DMS53 (cell line): ENCODE measurements at places on chromosomes 12 and 14.

- DNase-seq, result no peak
Measured at GRCh38 chr12:63752841-63753240, 26.9 kb upstream of the RXYLT1 start.

- DNase-seq, result peak; percentile 56
Measured at GRCh38 chr12:78392918-78393317, 471.7 kb upstream of the SYT1 start.

- DNase-seq, result no peak
Measured at GRCh38 chr12:124383028-124383427, 88.1 kb downstream of the RFLNA start.

GRCh38 chr14:93824518-93825234, 36.4 kb upstream of the PRIMA1 start:
- DNase-seq, result no peak

GRCh38 chr12:110577864-110578693, 5.0 kb downstream of the PPTC7 start:
- peak; percentile 26 for DNase-seq

DNA sequence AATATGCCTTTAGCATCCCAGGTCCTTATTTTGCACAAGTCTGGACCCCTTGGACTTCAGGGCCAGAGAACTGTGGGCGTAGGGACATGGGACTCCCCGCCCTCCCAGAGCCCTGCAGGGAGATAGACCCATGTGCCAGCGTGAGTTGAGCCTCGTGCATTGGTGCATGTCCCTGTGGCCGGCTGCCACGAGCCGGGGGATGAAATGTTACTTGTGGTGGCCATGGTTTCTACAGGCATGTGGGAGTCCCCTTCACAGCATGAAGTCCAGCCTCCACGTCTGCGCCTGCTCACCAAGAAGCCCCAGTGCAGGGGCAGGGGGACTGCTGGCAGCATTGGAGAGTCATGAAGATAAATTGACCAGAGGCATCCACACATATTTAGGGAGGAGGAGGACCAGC, 470.0 kb downstream of the BCL11B start:
- no peak for DNase-seq

- no peak for DNase-seq
Measured at GRCh38 chr12:99455350-99456035, 192.1 kb upstream of the GARIN6 start.

- DNase-seq, result no peak
Measured at GRCh38 chr12:111819191-111820158, 22.6 kb upstream of the MAPKAPK5 start.

DNA sequence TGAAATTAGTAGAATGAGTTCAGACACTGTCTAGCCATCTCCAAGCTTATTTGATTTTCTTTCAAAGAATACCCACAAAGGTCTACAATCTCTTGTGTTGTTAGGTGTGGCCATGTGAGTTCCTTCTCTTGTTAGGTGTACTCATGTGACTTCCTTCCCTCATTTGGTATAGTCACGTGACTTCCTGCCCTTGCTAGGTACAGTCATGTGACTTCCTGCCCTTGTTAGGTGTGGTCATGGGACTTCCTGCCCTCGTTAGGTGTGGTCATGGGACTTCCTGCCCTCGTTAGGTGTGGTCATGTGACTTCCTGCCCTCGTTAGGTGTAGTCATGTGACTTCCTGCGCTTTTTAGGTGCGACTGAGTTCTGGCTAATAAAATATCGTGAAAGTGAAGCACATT, 179.6 kb downstream of the TMX1 start:
- DNase-seq, result peak; percentile 25

DNA sequence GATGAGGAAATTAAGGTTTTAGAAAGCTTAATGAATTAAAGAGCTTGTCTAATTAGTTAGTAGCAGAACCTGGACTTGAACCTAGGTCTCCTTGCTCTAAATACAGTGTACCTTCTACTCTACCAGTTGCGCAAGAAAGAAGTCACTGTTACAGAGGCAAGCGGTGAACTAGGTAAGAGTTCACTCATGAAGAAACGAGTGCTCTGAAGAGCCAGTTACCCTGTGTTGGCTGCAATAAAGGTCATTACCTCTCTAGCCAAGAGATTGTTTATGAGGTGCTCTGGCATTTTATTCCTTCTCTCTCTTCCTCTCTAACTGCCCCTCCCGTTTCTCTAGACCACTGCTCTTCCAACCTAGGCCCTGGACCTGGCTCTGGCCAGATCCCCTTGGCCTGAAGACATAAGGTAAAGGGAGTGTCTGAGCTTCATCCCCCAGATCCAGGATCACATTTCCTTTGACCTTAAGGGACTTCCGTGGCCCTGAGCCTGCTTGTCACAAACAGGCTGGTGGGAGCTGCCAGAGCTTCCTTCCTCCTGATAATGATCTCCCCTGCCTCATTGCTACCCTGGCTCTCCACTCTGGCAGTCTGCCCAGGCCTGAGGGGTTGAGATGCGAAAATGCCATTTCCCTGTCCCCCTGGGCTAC, 1.9 kb downstream of the RNASE7 start:
- DNase-seq, result no peak

- DNase-seq, result no peak
Measured at GRCh38 chr12:122491991-122492390, 8.7 kb downstream of the ZCCHC8 start.

DNA sequence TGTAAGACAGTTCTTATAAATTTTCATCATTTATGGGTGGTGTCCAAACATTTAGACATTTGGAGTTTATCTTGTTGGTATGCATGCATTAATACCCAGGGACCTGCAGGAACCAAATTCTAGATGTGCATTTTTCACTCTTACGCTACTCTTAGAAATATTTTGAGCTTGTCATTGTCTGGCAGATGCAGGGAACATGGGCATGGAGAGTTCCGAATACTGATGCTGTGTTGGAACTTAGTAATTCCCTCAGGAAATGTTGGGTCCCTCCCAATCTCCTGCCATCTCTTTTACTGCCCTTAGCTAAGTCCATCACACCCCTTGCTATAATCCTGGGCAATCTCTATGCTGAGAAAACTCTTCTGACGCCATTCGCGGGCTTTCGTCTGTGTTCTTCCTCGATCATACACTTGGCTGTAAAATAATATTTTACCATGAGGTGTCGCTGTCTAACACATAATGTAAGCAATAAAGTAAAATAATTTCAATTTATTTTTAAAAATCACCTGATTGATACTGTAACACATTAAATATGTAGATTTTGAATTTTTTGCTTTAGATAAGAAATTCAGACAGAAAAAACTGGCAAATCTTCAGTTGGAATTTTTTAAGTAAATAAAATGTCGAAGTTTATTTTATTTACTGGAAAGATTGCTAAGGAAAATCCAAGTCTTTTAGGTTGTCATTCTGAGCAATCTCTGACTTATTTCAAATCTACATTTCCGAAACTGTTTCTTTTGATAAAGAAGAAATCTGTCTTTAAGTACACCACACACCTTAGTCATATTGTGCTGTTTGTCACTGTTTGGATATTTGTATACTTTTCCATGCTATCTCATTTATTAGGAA, 304.1 kb upstream of the SSTR1 start:
- peak; percentile 73 for DNase-seq

- DNase-seq, result peak; percentile 93
Measured at GRCh38 chr12:75722714-75723200, 211.3 kb upstream of the KRR1 start.

DNA sequence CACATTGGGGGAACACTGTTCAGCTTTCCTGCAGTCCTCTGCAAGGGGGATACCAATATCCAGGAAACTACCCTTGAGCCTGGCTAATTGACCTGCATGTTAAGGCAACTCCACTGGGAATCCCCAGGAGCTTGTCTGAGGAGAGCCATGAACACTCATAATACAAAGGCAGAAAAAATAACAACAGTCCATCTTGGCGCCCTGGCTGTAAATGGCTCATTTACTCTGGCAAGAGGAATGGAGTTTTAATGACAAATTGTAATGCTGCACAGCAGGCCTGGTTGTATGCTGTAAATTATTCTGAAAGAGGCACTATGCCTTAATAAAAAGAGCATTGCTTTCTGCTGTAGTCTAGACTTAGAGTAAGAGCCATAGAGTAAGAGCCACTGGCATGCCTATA, 58.3 kb downstream of the SLC8A3 start:
- DNase-seq, result no peak

DNA sequence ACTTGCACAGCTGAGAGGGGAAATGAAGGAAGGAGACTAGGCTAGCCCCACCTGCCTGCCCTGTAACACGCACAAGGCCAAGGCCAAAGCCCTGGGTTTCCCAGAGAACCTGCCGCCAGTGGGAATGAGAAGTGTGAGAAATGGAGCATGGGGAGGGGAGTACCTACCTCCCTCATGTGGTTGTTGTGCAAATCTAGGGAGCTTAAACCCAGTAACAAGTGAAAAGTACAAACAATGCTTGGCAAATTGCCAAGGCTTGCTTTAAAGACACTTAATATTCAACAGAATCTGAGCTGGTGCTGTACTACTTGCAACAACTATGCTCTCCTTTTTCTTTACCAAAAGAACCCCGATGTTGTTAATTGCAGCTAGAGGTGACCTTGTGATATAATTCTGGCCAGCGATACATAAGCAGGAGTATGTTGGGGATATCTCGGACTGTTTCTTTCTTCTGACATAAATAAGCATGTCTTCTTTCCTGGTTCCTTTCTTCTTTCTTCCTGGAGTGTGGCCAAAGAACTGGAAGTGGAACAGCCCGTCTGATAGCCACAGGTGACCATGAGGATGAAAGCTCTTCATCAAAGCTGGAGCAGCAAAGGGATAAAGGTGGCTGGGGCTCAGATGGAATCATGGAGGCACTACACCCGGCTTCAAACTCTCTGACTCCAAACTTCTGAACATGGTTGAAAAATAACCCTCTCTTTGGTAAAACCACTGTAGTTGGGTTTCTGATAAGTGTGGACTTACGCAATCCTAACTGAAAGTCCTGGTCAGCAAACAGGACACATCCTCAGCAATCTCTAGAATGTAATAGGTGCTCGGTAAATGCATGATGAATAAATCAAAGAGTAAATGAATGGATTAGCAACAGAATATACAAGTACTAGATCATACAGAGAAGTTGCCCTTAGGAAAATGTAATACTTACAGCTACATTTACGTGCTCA, 207.9 kb downstream of the NUAK1 start:
- DNase-seq, result peak; percentile 21

DNA sequence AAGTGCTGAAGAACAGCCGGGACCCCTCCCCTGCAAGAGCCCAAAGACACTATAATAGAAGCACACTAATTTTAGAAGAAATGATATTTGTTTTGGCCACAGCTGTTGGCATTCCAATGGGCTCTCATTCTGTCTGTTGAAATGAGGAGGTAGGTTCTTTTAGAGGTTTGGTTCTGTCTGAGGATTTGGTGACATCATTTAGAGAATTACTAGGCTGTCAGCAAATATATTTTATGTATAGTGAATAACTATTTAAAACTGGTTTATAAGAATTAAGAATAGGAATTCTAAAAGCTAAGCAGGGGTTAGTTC, 200.7 kb upstream of the SLC38A2 start:
- DNase-seq, result no peak

DNA sequence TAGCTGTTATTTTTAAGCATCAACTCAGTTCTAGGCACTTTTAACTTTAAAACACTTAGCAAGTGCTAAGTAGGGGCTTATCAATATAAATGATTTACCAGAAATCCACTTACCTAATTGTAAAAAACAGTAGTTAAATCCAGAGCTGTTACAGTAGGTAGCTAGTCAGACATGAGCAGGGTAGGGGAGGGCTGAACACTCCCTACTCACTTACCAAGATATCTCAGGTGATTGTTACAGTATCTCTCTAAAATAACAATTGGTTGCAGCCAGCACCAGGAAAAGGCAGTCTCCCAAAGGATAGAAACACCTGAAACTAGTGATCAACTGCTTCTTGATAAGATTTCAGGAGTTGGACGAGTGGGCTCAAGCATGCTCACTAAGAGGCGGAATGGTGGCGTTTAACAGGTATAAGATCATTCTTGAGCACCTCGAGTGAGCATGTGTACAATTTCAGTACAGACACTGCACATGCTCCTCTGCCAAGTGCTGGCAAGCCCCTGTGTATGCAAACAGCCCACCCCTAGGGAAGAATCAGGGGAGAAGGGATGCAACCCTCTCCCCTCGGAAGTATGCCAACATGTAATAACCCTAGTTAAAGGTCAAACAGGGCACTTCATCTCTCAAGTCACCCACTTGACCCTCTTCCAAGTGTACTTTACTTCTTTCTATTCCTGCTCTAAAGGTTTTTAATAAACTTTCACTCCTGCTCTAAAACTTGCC, 1113.6 kb upstream of the SEL1L start:
- DNase-seq, result no peak

DNA sequence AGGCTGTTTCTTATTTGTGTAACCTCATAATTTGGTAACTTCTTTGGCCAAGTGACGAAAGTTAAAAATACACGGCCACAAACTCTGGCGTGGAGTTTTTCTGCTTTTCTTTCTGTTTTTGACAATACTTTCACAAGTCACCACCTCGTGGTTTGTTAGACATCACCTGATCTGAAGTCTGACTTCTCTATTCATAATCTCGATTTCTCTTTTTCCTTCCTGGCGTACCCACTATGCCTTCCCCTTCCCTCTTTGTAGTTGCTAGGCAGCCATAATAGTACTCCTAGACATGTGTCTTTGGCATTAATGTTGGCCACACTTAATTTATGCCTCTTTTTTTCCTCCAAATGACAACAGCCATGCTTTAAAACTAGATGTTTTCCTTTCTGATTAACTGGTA, 97.6 kb downstream of the POLR3B start:
- no peak for DNase-seq

DNA sequence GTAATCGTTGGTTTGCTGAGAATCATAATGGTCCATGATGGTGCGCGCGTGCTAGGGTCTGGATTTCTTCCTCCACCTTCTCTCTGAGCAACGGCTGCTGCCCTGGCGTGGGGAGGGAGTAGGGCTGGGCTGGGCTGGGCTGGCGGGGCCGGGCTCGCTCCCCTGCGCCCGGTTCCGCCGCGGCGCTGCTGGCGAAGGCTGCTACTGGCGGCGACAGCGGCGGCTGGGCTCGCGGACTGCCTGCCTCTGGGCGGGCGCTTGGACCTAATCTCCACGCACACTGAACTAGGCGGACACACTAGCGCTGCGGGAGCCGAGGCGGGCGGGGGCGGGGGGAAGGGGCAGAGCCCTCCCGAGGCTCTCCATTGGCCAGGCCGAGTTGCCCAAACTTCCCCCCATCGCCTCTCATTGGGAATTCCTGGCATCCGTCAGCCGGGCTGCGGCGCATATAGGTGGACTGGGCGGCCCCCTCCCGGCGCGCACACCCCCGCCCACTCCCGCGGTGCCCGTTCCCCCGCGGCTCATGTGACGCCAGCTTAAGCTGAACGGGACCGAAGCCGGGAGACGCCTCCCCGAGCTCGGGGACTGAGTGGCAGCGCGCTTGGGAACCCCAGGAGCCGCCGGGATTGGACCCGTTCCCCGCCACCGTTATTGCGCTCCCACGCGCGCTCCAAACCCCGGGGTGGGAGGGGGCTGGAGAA, at the start of gene ACTN1:
Gene ACTN1, minus strand, starts transcription at position 282 of the 701 bp plus-strand sequence. Its CDS starts 246 bp downstream, at position 36.
- DNase-seq, result peak; percentile 92

GRCh38 chr12:92362126-92362525, 216.5 kb upstream of the BTG1 start:
- no peak for DNase-seq

GRCh38 chr12:43863770-43864366, 28.0 kb downstream of the TMEM117 start:
- DNase-seq, result no peak

DNA sequence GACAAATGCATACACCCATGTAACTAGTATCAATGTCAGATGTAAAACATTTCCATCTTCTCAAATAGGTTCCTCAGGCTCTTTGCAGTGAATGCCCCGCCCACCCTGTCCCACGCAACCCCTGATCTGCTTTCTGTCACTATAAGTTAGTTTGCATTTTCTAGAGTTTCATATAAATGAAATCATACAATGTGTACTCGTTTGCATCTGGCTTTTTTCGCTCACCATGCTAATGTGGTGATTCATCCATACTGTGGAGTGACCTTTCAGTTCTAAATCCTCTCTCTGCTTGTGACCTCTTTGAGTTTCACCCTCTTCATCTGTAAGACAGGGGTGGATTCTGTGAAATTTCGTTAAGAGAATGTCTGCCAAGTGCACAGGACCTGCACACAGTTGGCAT, 30.6 kb upstream of the MSI1 start:
- DNase-seq, result peak; percentile 24
